Neural progenitor cell (in vitro differentiated cells): ENCODE measurements at places on chromosomes 6 and 20.

DNA sequence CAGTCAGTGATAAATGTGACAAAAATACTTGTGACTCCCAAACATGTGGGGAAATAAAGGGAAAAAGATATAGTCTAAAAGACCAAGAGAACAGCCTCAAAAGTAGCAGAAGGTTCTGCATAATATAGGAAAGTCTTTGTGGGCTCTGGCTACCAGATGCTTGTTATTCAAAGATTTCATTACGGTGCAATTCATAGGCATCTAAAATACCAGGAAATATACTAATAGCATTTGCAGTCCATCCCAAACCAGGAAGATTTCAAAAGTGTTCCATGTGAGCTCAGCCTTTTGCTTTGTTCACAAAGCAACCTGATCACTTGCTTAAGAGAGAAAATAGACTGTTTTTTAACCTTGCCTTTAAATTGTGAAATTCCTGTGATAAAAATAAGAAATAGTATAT is 506.7 kb upstream of the MARCKS start:
- no peaks in the 10 kb centered on the region for H3K27me3 ChIP-seq
- no peaks in the 10 kb centered on the region for H3K4me1 ChIP-seq
- no peak overlapping the region for H3K27ac ChIP-seq
- no peak for DNase-seq

DNA sequence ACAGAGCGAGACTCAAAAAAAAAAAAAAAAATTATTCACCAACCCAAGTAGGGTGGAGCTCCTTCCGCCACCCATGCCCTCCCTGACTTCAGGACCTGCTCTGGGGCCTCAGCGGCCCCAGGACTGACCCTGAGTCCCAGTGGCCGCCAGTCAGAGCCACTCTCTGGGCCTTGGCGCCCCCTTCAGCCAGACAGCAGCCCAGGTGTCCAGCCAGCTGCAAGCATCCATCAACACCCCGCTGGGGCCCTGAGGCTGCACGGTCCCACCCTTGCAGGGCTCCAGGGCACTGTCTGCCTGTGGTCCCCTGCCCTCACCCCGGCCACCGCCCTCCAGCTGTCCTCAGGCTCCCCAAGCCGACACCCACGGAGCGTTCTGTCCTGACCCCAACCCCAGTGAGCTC is 11.4 kb upstream of the KCNQ2 start:
- peaks cover 14% of the 10 kb centered on the region for H3K4me1 ChIP-seq
- peak; percentile 51 for DNase-seq
- no peaks in the 10 kb centered on the region for H3K36me3 ChIP-seq

DNA sequence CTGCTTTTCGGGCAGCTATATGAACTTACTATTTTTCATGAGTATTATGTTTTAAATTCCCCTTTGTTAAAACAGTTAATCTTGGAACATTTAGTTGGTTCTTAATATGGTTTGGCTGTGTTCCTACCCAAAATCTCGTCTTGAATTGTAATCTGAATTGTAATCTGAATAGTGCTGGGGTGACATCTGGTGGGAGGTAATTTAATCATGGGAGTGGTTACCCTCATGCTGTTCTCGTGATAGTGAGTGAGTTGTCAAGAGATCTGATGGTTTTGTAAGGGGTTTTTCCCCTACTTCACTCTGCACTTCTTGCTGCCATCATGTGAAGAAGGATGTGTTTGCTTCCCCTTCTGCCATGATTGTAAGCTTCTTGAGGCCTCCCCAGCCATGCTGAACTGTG is 305.4 kb upstream of the MAP3K7 start:
- H3K4me1 ChIP-seq = peaks cover 23% of the 10 kb centered on the region
- no peaks in the 10 kb centered on the region for H3K27me3 ChIP-seq

- DNase-seq = no peak
- no peak overlapping the region for H3K27ac ChIP-seq
- no peaks in the 10 kb centered on the region for H3K36me3 ChIP-seq
- H3K4me1 ChIP-seq = peaks cover 7% of the 10 kb centered on the region
- H3K27me3 ChIP-seq = no peaks in the 10 kb centered on the region
Observed at GRCh38 chr6:37024656-37025337, 19.3 kb downstream of the FGD2 start.

- no peaks in the 10 kb centered on the region for H3K36me3 ChIP-seq
- no peaks in the 10 kb centered on the region for H3K27me3 ChIP-seq
- no peak overlapping the region for H3K27ac ChIP-seq
Observed at GRCh38 chr20:59123678-59124255, 39.9 kb upstream of the ZNF831 start.

- H3K36me3 ChIP-seq = no peaks in the 10 kb centered on the region
- DNase-seq = no peak
- no peaks in the 10 kb centered on the region for H3K4me1 ChIP-seq
- H3K27me3 ChIP-seq = no peaks in the 10 kb centered on the region
Observed at GRCh38 chr6:15183979-15184378, 61.9 kb upstream of the JARID2 start.

DNA sequence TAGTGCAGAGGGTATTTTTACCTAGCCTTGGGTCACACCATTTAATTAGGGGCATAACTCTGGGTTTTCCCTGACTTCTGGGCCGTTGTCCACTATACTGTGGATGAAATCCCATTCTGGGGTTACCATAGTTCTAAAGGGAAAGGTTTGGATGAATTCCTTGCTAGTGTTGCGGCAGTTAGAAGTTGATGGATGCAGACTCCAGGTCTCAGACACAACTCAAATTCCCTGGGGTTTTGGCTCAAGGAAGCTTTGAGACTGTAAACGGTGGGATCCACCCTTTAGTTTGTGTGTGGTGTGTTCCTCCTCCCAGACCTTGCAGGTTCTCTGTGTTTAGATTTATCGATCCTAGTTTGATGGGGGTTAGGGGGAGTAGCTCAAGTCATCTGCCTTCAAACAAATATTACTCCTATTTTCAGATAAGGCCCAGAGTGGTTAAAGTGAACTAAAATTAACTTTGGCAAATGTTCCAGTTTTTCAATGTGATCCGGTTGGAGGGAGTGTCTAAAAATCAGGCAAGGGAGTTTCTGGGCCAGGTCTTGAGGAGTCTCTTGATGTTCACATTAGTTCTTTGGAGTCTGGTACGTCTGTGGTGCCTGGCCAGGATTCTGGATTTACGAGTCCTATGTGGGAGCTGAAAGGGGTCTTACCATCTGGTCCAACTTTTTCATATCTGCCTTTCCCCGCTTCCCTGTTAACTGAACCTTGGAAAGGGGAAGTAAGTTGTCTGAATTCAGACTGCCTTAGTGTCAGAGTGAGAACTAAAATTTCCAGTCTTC is 1.5 kb downstream of the RALY start:
- peak overlapping the region; percentile 97 for H3K4me3 ChIP-seq
- H3K4me1 ChIP-seq = peaks cover 29% of the 10 kb centered on the region
- H3K36me3 ChIP-seq = no peaks in the 10 kb centered on the region
- no peak overlapping the region for H3K27ac ChIP-seq

DNA sequence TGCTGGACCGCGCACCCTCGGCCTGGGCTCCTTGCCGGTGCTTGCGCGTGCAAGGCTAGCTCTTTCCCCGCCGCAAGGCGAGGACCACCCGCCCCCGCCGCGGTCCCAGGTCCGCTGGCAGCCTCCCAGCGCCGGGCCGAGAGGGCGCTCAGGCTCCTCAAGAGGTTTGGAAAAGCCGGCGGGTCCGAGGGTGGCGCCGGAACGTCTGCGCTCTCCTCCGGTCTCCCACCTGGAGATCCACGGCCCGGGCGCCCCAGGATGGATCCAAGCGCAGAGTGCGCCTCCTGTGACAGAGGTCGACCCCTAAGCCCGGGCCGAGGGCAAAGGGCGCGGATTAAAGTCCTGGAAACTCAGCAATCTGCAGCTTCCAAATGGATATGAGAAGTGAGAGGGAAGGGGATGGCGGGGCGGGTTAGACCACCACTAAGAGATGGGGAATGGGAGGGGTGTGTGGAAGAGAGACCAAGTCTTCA is 575 bp upstream of the MICAL1 start:
- H3K4me1 ChIP-seq = peaks cover 35% of the 10 kb centered on the region
- peak; percentile 78 for DNase-seq
- peak overlapping the region; percentile 95 for H3K4me3 ChIP-seq
- peak overlapping the region; percentile 2 for H3K27ac ChIP-seq

DNA sequence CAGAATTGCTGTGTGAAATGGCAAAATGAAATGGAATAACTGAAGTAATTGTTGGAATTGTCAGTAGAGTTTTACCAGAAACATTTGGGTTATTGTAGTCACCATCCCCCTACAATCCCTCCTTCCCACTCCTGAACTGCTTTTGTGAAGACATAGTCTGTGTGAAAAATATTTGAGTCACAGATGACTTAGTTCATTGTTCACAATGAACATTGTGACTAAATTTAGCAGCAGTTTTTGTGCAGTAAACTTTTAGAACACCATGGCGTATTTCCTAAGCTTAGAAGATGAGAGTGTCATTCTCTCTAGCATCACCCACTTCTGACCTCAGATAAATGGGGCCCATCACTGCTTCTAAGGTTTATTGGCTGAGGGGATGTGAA is 11.0 kb downstream of the OTOR start:
- no peak overlapping the region for H3K27ac ChIP-seq
- no peaks in the 10 kb centered on the region for H3K36me3 ChIP-seq
- no peak overlapping the region for H3K4me3 ChIP-seq
- no peak for DNase-seq
- H3K4me1 ChIP-seq = no peaks in the 10 kb centered on the region

DNA sequence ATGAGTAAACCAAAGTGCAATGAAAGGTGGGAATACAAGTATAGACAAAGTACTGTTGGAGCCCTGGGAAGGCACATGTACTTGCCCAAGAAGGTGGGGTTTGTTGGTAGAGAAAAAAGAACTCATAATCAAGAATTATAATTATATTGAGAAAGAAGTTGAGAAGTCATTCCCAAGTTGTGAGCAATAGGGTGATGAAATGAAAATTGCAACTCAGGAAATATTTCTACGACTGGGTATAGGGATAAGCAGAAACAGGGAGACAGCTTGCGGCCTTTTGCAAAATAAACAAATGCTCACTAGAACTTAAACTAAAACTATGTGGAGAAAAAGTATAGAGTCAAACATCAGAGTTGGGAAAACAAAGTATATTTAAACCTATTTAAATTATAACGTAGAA is 250.7 kb upstream of the FAM83B start:
- H3K4me1 ChIP-seq = no peaks in the 10 kb centered on the region
- H3K27ac ChIP-seq = no peak overlapping the region
- DNase-seq = no peak
- H3K4me3 ChIP-seq = no peak overlapping the region
- no peaks in the 10 kb centered on the region for H3K27me3 ChIP-seq
- H3K36me3 ChIP-seq = no peaks in the 10 kb centered on the region

DNA sequence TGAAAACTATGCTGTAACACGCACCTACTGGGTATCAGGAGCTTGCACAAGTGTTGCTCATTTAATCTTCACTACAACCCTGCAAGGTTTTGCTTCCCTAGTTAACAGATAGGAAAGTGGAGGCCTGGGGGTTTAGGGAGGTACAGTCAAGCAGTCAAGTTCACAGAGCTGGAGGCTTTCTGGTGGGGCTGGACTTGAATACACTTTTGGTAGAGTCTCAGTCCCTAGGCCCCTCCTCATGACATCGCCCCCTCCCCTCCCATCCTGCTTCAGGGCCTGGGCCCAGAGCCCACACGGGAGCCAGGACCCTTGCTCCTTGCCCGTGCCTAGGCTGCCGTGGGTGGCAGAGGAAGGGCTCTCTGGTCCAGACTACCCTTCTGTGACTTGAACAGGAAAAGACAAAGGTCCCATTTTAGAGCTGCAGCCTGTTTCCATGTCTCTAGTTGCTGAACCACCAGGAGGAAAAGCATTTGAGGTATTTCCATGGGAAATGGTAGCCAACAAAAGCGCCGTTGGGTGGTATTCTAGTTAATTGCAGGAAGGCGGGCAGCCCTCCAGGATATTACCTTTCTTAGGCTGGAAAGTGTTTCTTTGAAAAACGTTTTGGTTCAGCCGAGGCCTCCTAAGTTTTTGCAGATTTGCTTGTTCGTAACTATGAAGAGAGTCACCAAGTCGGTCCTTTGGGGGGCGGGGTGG is 84.9 kb downstream of the CDC5L start:
- peaks cover 22% of the 10 kb centered on the region for H3K4me1 ChIP-seq
- no peaks in the 10 kb centered on the region for H3K36me3 ChIP-seq
- DNase-seq = peak; percentile 65

DNA sequence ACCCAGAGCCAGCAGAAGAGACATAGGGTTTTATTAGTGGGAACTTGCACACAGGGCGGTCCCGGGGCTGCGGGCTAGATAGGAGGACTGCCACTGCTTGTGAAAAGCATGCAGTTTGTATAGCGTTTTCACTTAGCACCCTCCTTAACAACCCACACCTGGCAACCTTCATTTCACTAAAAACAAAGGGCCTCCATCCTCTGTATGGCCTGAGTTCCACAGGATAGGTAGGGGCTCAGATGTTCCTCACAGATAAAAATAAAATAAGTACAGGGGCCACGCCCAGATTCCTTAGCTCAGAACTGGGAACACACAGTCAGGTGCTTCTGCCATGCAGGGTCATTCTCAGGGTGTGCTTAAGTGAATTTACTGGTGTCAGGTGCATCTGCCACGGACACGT is 39.8 kb downstream of the GPR6 start:
- H3K4me3 ChIP-seq = no peak overlapping the region
- DNase-seq = no peak
- H3K27me3 ChIP-seq = no peaks in the 10 kb centered on the region
- peaks cover 7% of the 10 kb centered on the region for H3K4me1 ChIP-seq

- H3K27me3 ChIP-seq = no peaks in the 10 kb centered on the region
- peak within 1 kb of the TSS; percentile 95 for H3K4me3 ChIP-seq
- peak within 1 kb of the TSS; percentile 74 for H3K27ac ChIP-seq
- H3K4me1 ChIP-seq = peaks cover 33% of the 10 kb centered on the region
Observed at GRCh38 chr6:109455437-109456110, at the start of gene MICAL1. Gene MICAL1 (minus strand): TSS chr6:109455772. CDS start chr6:109454196, 1,576 bp downstream.

GRCh38 chr20:49893242-49894072 is 21.9 kb downstream of the SPATA2 start:
- H3K4me1 ChIP-seq = peaks cover 21% of the 10 kb centered on the region
- H3K4me3 ChIP-seq = no peak overlapping the region
- H3K27me3 ChIP-seq = no peaks in the 10 kb centered on the region
- no peak overlapping the region for H3K27ac ChIP-seq
- DNase-seq = no peak
- H3K36me3 ChIP-seq = no peaks in the 10 kb centered on the region

- peaks cover 59% of the 10 kb centered on the region for H3K4me1 ChIP-seq
- H3K4me3 ChIP-seq = no peak overlapping the region
- no peaks in the 10 kb centered on the region for H3K36me3 ChIP-seq
- DNase-seq = no peak
- H3K27me3 ChIP-seq = no peaks in the 10 kb centered on the region
- no peak overlapping the region for H3K27ac ChIP-seq
Observed at GRCh38 chr6:41581381-41581991, 35.3 kb downstream of the FOXP4 start.
